ENCODE measurements at places on chromosomes 5 and 9. TPM values are rescaled to one million over a fixed set of nuclear protein-coding genes. Genes with fewer than 3 reads are reported as not detected.

GRCh38 chr5:111676926-111677415 is 80.0 kb downstream of the NREP start:
- H3K4me1 ChIP-seq, result peaks cover 17% of the 10 kb centered on the region
- no peak overlapping the region for H3K4me3 ChIP-seq
- H3K27me3 ChIP-seq, result no peaks in the 10 kb centered on the region
- no peak overlapping the region for H3K27ac ChIP-seq

DNA sequence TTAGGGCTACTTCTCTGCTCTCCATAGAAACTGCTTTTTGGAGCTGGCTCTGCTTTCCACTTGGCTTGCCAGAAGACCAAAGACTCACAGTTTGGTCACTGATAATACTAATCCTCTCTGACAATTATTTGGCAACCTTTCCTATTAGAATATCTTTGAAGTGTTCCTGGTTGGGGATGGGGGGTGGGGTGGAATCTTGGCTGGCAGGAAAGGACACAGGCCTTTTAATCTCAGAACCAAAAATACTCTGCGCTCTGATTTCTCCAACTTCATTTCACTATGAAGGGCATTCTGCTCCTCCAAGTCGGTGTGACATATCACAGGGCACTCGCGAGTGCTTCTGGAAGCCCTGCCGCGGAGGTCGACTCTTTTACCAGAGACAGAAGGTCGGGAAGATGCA is 1329.0 kb upstream of the WWC1 start:
- H3K4me3 ChIP-seq, result no peak overlapping the region
- no peak overlapping the region for H3K27ac ChIP-seq
- H3K4me1 ChIP-seq, result no peaks in the 10 kb centered on the region
- DNase-seq, result no peak
- H3K36me3 ChIP-seq, result no peaks in the 10 kb centered on the region

DNA sequence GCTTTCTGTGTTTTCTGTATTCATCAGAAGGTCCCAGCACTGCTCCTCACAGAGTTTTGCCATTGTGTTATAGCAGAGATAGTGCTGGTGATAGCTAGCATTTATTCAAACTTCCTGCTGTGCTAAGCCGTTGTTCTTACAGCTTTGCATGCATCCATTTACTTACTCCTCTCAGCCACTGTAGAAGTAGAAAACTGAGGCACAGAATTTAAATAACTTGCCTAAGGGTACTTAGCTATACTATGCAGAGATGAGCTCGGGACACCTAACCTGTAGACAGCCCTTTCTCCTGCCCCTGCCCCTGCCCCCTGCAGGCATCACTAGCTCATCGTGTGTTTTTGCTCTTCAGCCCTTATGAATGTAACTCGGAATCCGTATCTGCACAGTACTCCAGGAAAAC is 227.6 kb downstream of the SAXO1 start:
- H3K27me3 ChIP-seq, result no peaks in the 10 kb centered on the region
- H3K27ac ChIP-seq, result no peak overlapping the region
- DNase-seq, result no peak

DNA sequence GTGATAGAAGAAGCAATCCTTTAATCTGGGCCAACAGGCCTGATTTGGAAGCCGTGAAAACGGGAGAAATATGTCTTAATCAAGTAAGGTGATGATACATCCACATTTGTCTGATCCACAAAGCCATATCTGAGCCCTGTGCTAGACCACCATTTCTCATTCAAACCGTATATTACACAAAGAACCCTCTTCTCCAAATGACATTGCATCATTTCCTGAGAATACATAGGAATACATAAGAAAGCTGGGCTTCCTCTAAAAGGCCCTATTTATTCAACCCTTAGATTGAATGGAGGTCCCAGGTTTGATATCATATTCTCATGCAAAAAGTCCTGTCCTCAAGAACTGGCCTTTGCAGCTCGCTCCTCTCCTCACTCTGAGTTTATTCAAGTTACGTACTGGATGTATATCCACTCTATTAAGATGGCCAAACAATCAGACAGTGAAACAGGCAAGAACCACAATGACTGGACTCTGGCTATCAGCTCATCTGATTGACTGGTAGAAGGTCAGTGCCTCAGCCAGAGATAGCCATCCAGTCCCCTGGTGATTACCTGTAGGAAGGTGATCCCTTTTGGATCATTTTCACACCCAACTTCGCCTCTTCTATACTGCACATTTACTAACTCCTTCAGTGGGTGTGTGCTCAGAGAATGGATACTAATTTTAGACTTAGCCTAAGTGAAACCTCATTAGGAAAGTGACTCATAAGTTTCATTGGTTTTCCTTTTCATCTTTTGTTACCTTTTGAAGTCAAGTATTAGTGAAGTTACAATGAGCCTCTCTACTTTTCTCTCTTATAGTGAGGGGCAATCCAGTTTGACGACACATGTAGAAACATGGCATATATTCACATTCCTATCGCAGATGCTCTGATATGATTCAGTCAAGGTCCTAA is 167.6 kb upstream of the WWC1 start:
- H3K27me3 ChIP-seq, result no peaks in the 10 kb centered on the region
- H3K27ac ChIP-seq, result no peak overlapping the region
- DNase-seq, result no peak
- H3K36me3 ChIP-seq, result no peaks in the 10 kb centered on the region

- no peak overlapping the region for H3K4me3 ChIP-seq
- no peaks in the 10 kb centered on the region for H3K36me3 ChIP-seq
- H3K27ac ChIP-seq, result no peak overlapping the region
Observed at GRCh38 chr5:15383469-15383868, 116.5 kb upstream of the FBXL7 start.

- no peaks in the 10 kb centered on the region for H3K36me3 ChIP-seq
Observed at GRCh38 chr9:83059417-83059816, 3.5 kb downstream of the RASEF start.

DNA sequence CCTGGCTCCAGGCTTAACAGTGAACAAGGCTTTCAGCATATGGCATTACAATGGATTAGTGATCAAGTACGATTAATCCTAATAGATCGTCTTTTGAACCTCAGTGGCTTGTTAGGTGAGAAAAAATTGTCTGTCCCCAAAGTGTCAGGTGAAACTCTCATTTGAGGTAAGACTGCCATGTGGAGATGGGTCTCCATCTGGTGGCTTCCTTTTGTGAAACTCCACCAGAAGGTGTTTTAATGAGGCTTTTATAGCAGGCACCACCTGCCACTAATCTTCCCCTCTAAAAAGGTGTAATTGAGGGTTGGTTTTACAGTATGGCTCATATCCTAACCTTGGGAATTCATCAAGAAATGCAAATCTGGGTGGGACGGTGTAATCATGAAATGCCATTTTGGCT is 471.1 kb upstream of the MPDZ start:
- peaks cover 7% of the 10 kb centered on the region for H3K4me1 ChIP-seq
- H3K27ac ChIP-seq, result no peak overlapping the region

GRCh38 chr5:29796013-29796412 is 1397.5 kb upstream of the CDH6 start:
- H3K27ac ChIP-seq, result no peak overlapping the region
- DNase-seq, result no peak
- H3K4me3 ChIP-seq, result no peak overlapping the region
- no peaks in the 10 kb centered on the region for H3K36me3 ChIP-seq
- no peaks in the 10 kb centered on the region for H3K4me1 ChIP-seq

DNA sequence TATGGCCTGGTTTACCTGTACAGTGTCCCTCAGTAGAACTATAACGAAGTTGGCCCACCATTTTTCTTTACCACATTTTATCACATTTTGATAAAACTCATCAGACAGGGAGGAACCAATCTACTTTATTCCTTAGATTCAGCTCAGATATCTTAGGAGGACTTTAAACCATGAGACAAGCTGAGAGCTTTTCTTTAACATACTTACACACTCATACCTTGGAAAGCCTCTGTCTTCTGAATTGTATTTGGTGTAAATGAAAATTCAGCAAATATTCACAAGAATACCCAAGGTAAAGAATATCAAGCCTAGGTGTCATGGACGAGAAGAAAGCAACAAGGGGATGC is 313.2 kb downstream of the ENC1 start:
- no peaks in the 10 kb centered on the region for H3K36me3 ChIP-seq
- no peak for DNase-seq
- H3K4me3 ChIP-seq, result no peak overlapping the region
- no peak overlapping the region for H3K27ac ChIP-seq

DNA sequence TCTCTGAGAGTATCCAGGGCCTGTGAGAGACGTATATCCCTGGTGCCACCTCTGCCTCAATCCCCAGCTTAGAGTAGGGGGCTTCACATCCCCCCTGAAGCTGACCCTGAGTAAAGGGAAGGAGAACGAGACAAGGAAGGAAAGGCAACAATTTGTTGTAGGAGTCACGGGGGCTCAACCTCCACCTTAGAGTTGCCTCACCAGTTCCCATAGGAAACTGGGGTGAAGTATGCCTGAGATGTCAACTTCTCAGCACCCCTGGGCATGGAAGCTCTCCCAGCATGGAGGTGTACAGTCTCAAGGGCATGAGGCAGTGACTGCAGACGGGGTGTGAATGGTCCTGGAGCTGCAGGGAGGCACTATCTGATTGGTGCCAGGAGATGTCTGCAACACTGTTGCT is 53.6 kb downstream of the S1PR3 start:
- H3K27me3 ChIP-seq, result no peaks in the 10 kb centered on the region
- no peak for DNase-seq
- H3K4me1 ChIP-seq, result no peaks in the 10 kb centered on the region
- no peak overlapping the region for H3K27ac ChIP-seq
- no peaks in the 10 kb centered on the region for H3K36me3 ChIP-seq
- no peak overlapping the region for H3K4me3 ChIP-seq

DNA sequence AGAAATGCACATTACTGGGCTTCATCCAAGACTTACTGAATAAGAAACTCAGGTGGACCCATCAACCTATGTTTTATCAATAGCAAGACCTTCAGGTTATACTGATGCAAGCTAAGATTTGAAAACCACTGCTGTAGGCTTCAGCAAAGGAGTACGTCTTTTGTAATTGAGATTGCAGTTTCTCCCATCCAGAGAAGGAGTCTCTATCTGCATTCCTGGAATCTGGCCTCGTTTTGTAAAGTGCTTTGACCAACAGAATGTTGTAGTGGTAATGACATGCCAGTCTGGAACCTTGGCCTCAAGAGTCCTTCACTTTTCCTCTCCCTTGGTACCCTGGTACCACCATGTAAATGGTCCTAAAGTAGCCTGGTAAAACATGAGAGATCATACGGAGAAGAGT is 32.2 kb upstream of the ELAVL2 start:
- no peaks in the 10 kb centered on the region for H3K27me3 ChIP-seq
- no peaks in the 10 kb centered on the region for H3K36me3 ChIP-seq
- no peak overlapping the region for H3K4me3 ChIP-seq
- H3K27ac ChIP-seq, result no peak overlapping the region
- no peak for DNase-seq

- no peaks in the 10 kb centered on the region for H3K36me3 ChIP-seq
- peak overlapping the region; percentile 35 for H3K27ac ChIP-seq
- H3K4me1 ChIP-seq, result no peaks in the 10 kb centered on the region
- DNase-seq, result peak; percentile 8
- H3K4me3 ChIP-seq, result no peak overlapping the region
Observed at GRCh38 chr5:74446725-74447241, 193.7 kb downstream of the ENC1 start.

- no peaks in the 10 kb centered on the region for H3K4me1 ChIP-seq
- H3K4me3 ChIP-seq, result no peak overlapping the region
- no peak overlapping the region for H3K27ac ChIP-seq
Observed at GRCh38 chr5:11467588-11467987, 436.7 kb downstream of the CTNND2 start.

- DNase-seq, result no peak
- no peak overlapping the region for H3K4me3 ChIP-seq
- H3K27me3 ChIP-seq, result no peaks in the 10 kb centered on the region
- H3K27ac ChIP-seq, result no peak overlapping the region
- no peaks in the 10 kb centered on the region for H3K36me3 ChIP-seq
Observed at GRCh38 chr5:83488821-83489220, 17.3 kb downstream of the VCAN start.

DNA sequence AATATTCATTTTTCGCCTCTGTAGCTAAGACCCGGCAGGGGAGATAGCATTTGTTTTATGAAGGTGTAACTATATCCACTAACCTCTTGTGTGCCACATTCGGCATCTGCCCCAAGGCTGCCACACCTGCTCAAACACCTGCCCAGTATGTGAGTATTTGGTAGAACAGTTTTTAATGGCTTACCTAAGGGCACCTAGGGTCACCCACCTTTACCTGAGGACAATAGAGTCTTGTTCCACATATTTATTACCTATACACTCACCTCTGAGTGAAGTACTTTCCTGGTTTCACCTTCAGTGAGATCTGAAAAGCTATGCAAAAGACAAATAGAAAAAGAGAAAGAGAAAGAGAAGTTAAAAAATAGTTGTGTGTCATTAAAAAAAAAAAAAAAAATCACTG is 68.0 kb upstream of the PIP5K1B start:
- no peak overlapping the region for H3K27ac ChIP-seq
- DNase-seq, result no peak
- H3K27me3 ChIP-seq, result no peaks in the 10 kb centered on the region
- H3K4me1 ChIP-seq, result no peaks in the 10 kb centered on the region
- H3K36me3 ChIP-seq, result no peaks in the 10 kb centered on the region

- no peaks in the 10 kb centered on the region for H3K36me3 ChIP-seq
- DNase-seq, result no peak
- H3K27me3 ChIP-seq, result no peaks in the 10 kb centered on the region
- no peak overlapping the region for H3K4me3 ChIP-seq
Observed at GRCh38 chr5:35133186-35133585, 85.4 kb upstream of the AGXT2 start.

GRCh38 chr5:179892255-179892654 is 15.4 kb downstream of the TBC1D9B start:
- no peak overlapping the region for H3K4me3 ChIP-seq
- DNase-seq, result no peak
- H3K27me3 ChIP-seq, result no peaks in the 10 kb centered on the region
- no peaks in the 10 kb centered on the region for H3K4me1 ChIP-seq

DNA sequence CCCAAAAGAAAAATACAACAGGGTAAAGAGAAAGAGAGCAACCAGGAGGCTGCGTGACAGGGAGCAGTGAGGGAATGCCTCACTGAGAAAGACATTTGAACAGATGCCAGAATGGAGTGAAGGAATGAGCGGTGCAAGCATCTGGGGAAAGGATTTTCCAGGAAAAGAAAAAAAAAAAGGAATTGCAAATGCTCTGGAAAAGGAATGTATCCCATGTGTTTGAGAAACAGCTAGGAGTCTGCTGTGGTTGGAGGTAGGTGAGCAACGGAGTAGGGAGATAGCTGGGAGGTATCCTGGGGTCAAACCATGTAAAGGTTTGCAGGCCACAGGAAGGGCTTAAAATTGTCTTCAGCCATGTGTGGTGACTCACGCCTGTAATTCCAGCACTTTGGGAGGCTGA is 23.6 kb upstream of the CEMIP2 start:
- DNase-seq, result no peak
- H3K4me1 ChIP-seq, result no peaks in the 10 kb centered on the region
- H3K27me3 ChIP-seq, result no peaks in the 10 kb centered on the region
- no peak overlapping the region for H3K27ac ChIP-seq
- no peaks in the 10 kb centered on the region for H3K36me3 ChIP-seq

BRINP1 gene
- total RNA-seq, result 0.17 TPM

CLK4 gene
- 44.6 TPM for total RNA-seq

MEGF10 gene
- total RNA-seq, result 1.1 TPM

OCLN gene
- 0.83 TPM for total RNA-seq

UHRF2 gene
- total RNA-seq, result 25.7 TPM

PHYHD1 gene
- total RNA-seq, result 20.2 TPM

RORB gene
- total RNA-seq, result 2.2 TPM

ADAMTS6 gene
- total RNA-seq, result 0.54 TPM

PCDHB2 gene
- total RNA-seq, result 1.2 TPM

SPINK7 gene
- total RNA-seq, result not detected

TMC1 gene
- total RNA-seq, result not detected

ESM1 gene
- total RNA-seq, result 0.57 TPM

IL3 gene
- total RNA-seq, result not detected

HSPB3 gene
- 0.28 TPM for total RNA-seq
